ENCODE measurements at places on chromosomes 4 and X.

- no peak for DNase-seq
Observed at GRCh38 chr4:10929818-10930217, 245.2 kb upstream of the CLNK start.

DNA sequence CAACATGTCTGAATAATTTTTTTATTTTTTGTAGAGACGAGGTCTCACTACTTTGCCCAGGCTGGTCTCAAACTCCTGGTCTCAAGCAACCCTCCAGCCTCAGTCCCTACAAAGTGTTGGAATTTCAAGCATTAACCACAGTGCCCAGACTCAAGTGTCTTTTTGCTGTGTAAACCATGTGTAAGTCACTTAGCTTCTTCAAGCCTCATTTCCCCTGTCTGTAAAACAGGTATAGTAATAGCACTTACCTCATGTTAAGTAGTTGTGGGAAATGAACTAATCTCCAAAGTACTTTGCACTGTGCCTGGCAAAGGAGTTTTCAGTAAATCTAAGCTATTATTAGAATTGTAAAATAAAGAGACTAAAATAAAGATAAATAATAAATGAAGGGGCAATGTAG lies 35.7 kb downstream of the STBD1 start:
- no peak for DNase-seq

DNA sequence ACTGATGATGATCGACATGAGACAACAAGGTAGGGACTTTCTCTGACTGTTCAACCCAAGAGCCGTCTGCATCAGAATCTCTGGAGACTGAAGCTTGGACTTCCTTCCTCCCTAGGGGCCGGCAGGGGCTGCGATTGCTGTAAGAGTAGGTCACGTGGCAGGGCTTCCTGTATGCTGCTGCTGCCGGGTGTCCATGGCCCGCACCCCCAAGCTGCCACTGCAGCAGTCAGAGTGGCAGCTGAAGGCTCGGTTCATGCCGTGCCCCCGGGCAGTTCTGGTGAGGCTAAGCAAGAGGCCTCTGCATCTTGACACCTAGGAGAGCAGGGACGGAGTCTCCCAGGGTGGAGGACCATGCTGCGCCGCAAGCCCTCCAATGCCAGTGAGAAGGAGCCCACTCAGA lies at the start of gene SASH3:
SASH3 (plus strand) TSS at position 203 of the 400 bp plus-strand sequence; CDS start at position 352, 149 bp downstream.
- DNase-seq: no peak

DNA sequence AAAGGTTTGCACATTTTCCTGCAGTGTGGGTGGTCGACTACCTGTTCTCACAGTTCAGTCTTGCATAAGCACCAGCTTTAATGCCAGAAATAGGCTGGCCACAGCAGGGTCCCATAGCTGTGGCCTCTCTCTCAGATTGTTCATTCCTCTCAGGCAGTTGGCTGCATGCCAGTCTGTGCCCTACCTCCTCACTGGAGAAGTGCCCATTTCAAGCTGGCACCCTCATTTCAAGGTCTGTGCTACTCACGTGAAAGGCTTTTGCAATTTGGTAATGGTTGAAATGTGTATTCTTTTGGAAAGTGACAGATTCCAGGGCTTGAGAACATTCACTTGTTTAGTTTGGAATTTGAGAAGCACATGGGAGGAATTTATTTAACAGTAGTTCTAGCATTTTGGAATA lies 28.9 kb upstream of the MTMR1 start:
- no peak for DNase-seq
